ENCODE measurements at places on chromosomes 3 and 15.
A peak's percentile ranks its signal among the peaks of the same experiment; 100 is the strongest.

DNA sequence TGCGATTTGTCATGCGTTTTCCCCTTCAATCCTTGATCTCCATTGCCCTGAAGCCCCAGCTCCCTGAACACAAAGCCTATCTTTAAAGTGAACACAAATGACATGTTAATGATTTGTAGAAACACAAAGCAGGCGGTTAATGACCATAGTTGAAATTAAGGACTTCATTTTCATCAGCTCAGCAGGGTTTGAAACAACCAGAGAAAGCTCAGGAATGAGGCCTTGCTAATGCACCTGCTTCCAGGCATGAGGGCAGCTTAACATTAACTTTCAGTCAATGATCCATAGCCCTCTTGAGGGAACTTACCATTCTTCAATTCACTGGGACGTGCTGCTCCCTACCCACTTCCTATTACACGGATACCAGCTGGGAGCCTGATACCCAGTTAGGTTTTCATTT, 427.2 kb upstream of the CBLB start:
- no peak for DNase-seq

DNA sequence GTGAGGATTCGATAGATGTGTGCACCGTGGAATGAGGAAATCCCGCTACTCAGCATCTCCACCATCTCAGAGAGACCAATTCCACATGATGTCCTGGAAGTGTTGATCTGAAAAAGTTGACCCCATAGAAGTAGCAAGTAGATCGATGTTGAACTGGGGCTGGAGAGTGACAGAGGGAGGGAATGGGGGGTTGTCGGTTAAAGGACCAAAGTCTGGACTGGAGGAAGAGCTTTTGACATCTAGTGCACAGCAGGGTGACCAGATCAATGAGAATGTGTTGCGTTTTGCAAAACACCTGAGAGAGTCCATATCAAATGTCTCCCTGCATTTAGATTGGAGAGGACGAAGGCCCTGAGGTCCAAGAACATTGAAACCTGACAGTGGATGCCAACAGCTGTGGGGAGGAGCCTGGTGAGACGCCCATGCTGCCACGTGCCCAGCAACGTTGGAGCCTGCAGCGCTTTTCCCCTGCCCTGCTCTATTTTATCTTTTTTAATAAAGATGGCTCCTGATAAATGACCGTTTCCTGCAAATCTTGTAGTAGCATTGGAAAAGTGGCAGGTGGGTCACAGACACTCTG, 30.1 kb upstream of the RPL32 start:
- DNase-seq = no peak

GRCh38 chr3:89179355-89180001, 72.1 kb downstream of the EPHA3 start:
- DNase-seq = no peak

GRCh38 chr15:57565311-57565710, 26.4 kb upstream of the MYZAP start:
- DNase-seq = peak; percentile 29

- no peak for DNase-seq
Observed at GRCh38 chr15:81484086-81484955, 110.3 kb upstream of the TMC3 start.

DNA sequence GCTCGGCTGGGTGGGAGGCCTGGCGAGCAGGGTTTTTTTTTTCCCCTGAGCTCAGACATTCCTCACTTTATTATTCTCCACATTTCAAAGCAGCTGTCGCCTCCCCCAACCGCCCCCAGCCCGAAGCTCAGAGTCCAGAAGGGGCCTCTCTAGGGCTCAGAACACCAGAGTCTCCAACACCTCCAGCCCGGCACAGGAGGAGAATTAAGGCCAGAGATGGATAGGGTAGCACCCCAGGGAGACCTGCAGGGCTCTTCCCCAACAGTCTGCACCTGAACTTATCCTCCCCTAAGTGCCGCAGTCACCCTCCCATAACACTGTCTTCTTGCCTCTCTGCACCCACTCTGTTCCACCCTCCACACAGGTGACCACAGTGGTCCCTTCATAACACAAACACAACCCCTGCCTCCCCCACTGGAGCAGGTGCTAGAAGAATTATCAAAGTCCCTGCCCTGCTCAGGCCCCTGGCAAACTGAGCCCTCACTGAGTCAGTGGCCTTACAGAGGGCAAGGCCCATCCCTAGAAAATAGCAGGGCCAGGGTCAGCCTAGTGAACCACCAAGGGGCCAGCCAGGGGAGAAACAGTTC, 14.1 kb downstream of the MYL3 start:
- no peak for DNase-seq

GRCh38 chr15:79593119-79593869, 161.2 kb downstream of the MINAR1 start:
- no peak for DNase-seq

GRCh38 chr3:87625876-87626275, 349.5 kb upstream of the POU1F1 start:
- DNase-seq = no peak

GRCh38 chr3:150238995-150239619, 169.0 kb upstream of the TSC22D2 start:
- no peak for DNase-seq

GRCh38 chr15:74610302-74610951, 5.2 kb upstream of the CLK3 start:
- no peak for DNase-seq

GRCh38 chr3:187925326-187925725, 180.1 kb upstream of the BCL6 start:
- DNase-seq = no peak

DNA sequence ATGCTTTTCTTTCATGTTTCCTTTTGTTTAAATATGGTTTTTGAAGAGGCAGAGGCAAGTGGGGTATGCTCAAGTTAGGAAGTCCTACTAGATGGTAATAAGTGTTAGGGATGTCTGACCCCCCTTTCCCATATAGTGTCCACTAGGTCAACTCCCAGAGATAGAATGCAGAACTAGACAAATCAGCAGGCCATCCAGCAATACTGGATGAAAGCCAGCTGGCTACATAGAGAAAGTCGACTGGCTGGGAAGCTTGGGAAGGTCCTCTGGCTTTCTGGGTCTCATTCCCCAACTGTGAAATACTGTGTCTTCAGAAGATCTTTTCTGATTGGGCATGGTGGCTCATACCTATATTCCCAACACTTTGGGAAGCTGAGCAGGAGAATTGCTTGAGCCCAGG, 113.8 kb downstream of the SNRK start:
- no peak for DNase-seq

- DNase-seq = no peak
Observed at GRCh38 chr3:36679384-36680200, 84.8 kb downstream of the DCLK3 start.

- no peak for DNase-seq
Observed at GRCh38 chr3:99625643-99626416, 12.6 kb upstream of the COL8A1 start.

GRCh38 chr3:95715128-95715527, 1099.3 kb upstream of the EPHA6 start:
- no peak for DNase-seq

GRCh38 chr3:20091331-20092047, 51.2 kb downstream of the KAT2B start:
- no peak for DNase-seq

- DNase-seq = no peak
Observed at GRCh38 chr3:125647318-125648014, 52.2 kb upstream of the OSBPL11 start.

GRCh38 chr15:80173022-80173759, 20.4 kb downstream of the FAH start:
- peak; percentile 78 for DNase-seq

- DNase-seq = no peak
Observed at GRCh38 chr3:47399531-47400270, 18.9 kb downstream of the PTPN23 start.

GRCh38 chr3:35254917-35255316, 384.4 kb upstream of the ARPP21 start:
- DNase-seq = no peak

GRCh38 chr15:101773496-101774100, 29.7 kb upstream of the OR4F6 start:
- no peak for DNase-seq
